GDM1 (cell line): ENCODE measurements at places on chromosomes 6 and 20.

DNA sequence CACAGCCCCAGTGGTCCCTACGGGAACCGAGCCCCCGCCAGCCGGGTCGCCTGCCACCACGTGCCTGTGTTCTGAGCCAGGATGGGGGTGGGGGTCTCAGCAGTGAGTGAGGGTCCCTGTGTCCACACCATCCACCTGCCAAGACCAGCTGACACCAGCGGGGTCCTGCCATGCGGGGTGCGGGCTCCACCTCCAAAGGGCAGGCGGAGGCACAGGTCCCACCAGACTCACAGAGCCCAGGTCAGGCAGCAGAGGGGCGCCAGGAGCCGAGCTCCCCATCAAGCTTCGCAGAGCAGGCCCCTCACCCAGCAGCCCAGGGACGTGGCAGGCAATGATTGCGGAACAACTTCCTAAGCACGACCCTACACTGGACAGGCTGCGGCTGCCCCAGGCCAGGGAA, 50.5 kb downstream of the KCNQ2 start:
- no peak for DNase-seq

DNA sequence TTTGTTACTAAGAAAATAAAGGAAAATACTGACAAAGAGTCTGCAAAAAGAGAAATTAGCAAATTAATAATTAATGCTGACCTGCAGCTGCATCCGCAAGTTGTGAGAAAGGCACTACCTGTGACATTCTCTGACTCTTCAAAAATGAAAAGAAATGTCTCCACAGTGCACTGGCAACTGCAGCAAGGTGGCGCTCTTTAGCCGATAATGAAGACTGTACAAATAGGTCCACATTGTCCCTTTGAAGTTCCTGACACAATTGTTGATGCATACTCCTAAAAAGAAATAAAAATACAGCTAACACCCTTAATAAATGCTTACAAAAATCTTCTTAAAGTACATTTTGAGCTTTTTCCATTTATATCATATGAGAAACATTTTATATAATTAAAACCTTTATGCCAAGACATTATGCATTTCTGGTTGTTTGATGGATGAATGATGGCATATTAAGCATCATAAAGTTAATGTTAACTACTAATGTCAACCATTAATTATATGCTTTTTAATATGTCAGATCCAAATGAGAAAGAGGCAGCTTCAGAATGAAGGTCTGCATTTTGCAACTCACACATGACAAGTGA, 96.5 kb downstream of the MMS22L start:
- DNase-seq = peak; percentile 1

DNA sequence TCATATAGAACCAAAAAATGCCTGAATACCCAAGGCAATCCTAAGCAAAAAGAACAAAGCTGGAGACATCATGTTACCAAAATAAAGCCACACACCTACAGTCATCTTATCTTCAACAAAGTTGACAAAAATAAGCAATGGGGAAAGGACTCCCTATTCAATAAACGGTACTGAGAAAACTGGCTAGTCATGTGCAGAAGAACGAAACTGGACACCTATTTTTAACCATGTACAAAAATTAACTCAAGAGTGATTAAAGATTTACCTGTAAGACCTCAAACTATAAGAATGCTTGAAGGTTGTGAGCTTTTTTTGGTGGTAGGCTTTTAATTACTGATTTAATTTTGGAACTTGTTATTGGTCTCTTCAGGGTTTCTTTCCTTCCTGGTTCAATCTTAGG, 236.0 kb upstream of the DEFB112 start:
- DNase-seq = no peak

DNA sequence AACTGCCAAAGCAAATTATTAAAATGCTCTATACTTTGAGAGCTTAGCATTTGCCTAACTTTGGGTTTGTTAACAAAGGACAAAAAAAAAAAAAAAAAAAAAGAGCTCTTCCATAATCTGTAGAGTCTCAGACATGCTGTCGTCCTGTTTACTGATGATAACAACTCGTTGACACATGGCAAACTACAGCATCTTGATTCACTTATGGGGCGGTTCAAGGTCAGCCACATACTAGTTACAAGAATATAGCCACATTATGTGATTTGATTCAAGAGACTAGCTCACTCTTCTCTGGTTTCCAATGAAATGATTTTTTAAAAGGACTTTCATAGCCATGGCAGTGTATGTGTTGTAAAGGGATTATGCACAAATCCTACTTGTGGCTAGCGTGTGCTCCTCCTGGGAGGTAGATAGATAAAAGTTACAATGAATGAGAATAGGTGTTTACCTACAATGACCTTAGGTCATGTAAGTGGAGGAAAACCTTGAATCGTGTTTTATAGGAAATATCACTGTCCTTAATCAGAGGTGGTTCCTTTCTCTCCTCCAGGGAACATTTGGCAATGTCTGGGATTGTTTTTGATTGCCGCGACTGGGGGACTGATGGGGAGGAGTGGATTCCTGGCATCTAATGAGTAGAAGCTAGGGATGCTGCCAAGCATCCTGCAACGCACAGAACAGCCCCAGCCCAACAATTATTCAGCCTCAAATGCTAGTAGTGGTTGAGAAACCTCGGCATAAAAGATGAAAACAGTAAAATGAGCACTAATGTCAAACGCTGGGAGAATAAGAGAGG, 969.2 kb upstream of the SLC35B3 start:
- no peak for DNase-seq

DNA sequence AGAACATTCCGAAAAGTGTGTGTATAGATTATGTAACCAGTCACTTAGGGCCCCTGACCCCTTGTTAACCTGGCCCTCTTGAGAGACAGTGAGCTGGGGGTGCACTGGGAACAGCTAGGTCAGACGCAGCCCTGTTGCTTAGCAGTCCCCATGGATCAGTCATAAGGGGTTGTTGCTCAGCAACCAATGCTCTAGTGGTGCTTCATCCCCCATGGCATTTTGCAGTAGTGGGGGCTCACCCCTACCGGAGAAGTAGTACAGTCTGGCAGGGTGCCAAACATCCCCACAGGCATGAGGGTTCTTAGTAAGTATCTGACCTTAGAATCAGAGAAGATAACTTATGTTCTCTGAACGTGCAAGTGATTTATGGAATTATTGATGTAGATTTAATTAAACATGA, 12.3 kb downstream of the PKIB start:
- no peak for DNase-seq

- DNase-seq = no peak
Measured at GRCh38 chr6:73233048-73233447, 7.8 kb upstream of the KHDC1L start.

GRCh38 chr6:82461536-82461935, 97.9 kb downstream of the TPBG start:
- no peak for DNase-seq
